ENCODE measurements at places on chromosomes 7 and 10.

GRCh38 chr10:24433705-24434104, 224.8 kb downstream of the KIAA1217 start:
- DNase-seq, result no peak

DNA sequence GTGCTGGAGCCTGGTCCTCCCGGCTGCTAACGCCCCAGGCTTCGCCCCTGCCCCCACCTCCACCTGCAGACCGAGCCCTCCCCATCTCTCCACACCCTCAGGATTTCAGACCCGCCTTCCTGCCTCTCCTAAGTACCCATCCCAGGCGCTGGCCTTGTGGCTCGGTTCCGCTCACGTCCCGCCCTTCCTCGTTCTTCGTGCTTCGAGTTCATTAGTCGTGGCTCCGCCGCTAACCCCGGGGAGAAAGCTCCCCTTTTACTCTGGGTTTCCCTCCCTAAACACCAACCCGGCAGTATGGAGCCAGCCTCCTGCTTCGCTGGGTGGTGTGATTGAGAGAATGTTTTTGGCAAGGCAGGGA, 11.2 kb downstream of the EMX2 start:
- no peak for DNase-seq

DNA sequence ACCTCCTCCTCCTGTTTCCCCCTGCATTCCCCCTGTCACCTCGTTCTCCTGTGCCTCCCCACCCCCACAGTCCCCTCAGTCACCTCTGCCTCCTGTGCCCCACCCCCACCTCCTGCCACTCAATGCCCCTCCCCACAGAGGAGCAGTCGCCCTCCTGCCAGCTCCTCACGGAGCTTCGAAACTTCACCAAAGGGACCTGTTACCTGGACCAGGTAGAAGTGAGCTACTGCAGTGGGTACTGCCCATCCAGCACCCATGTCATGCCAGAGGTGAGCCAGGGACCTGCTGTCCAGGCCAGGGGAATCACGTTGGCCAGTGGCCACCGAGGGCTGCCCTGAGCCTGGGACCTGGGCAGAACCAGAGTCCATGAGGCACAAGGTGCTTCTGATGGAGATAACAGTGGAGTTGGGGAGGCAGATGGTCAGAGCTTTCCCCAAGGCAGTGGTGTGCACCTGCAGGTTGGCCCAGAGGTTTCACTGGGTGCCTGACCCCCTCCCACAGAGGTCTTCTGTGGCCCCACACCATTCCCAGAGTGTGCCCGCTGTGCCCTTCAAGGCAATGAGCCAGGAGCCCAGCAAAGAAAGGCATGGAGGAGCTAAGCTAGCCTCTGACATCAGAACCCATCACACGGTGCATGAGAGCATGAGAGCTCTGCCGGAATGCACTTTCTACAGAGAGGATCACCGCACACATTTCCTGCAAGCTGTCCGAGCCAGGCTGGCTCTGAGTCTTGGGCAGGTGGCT, 7.0 kb upstream of the ZNF862 start:
- DNase-seq, result no peak

DNA sequence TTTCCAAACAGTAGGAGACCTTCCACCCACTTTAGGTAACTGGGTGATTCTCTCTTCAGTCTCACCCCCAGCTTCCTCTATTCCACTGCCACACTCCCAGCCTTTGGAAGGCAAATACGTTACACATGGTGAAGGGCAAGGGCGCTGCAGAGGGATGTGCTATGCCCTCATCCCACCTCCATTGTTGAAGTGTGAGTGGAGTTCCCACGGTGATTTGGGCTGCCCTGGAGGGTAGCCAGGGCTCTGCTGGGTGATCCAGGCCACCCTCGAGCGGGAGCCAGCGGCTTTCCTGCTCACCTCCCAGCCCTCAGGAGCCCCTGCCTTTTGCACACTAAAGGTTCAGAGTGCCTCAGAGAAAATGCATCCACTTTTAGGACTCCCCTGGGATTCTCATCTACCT, 181.1 kb downstream of the ZMYND11 start:
- DNase-seq, result no peak

- no peak for DNase-seq
These were observed 180.6 kb downstream of the CHCHD3 start for GRCh38 chr7:132901241-132901640.

DNA sequence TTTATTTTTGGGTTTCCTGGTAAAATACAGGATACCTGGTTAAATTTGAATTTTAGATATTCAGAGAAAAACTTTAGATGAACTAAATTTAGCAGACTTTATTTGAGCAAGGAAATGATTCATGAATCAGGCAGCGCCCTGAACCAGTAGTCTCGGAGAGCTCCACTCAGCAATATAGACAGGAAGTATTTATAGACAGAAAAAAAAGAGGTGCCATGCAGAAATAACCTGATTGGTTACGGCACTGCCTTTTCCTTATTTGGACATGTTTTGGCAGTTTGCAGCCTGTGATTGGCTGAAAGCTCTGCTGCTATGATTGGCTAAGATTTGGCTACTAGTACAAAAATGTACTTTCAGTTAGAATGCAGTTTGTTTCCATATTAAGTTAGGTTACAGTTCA, 198.3 kb upstream of the DKK1 start:
- DNase-seq, result no peak

DNA sequence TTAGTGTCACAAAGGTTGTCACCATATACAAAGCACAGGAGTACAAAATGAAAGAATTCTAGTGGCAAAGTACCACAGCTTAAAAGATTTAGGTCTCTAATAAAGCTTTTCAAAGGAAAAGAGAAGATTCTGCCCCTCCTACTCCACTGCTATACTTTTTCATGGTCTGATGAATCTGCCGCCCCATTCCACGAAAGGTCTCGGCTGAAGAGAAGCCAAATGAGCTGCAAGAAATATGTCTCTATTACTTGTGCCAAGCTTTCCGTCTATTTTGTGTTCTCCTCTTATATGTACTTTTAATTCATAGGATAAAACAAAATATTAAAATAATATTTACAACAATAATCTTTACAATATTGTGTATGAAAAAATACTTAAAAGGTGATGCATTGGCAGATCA, 222.6 kb downstream of the ANK3 start:
- DNase-seq, result no peak

DNA sequence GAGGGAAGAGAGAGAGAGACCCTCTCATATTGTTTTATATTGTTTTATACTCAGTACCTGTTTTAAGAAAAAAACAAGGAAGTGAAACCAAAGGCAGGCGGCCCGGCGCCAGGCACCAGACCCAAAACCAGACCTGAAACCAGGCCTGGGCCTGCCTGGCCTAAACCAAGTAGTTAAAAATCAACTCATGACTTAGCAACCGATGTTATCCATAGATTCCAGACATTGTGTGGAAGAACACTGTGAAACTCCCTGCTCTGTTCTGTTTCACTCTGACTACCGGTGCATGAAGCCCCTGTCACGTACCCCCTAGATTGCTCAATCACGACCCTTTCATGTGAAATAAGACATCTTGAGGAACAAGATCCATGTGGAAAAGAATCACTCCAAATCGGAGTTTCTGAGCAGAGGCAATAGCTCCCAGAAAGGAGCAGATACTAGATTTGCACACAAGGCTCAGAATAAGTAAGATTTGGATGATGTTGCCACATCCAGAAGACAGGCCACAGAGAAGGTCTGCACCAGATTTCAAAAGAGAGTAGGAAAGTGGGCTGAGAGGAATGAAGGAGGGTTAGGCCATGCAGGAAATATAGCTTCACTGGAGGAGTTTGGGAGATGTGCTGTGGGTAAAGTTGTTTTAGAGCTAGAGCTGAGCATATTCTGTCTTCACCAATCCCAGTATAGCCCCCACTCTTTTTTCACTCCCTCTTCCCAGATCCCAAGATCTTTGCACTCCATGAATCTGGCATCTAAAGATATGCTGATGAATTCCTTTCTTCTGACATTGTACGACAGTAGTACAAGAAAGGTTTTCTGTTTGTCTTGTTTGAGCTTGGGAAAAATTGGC, 8.8 kb upstream of the ZNF248 start:
- DNase-seq, result no peak

GRCh38 chr10:80409121-80409520, 770 bp downstream of the PRXL2A start:
- DNase-seq, result no peak

DNA sequence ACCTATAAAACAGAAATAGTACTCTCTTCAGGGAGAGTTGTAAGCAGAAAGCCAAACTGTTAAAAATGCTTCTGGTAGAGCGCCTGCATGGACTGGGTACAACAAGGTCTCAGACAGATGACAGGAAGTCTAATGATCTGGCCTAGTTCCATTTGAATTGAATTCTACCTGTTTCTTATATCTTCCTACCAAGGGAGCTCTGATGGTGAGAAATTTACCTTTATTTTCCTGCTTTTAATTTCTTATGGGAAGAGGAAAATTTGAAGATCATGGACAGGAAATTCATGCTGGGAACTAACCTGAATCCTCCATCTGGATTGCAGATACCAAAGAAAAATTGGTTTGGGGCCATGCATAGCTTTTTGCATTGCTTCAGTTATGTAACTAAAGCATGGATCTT, 63.3 kb downstream of the BMPER start:
- no peak for DNase-seq

DNA sequence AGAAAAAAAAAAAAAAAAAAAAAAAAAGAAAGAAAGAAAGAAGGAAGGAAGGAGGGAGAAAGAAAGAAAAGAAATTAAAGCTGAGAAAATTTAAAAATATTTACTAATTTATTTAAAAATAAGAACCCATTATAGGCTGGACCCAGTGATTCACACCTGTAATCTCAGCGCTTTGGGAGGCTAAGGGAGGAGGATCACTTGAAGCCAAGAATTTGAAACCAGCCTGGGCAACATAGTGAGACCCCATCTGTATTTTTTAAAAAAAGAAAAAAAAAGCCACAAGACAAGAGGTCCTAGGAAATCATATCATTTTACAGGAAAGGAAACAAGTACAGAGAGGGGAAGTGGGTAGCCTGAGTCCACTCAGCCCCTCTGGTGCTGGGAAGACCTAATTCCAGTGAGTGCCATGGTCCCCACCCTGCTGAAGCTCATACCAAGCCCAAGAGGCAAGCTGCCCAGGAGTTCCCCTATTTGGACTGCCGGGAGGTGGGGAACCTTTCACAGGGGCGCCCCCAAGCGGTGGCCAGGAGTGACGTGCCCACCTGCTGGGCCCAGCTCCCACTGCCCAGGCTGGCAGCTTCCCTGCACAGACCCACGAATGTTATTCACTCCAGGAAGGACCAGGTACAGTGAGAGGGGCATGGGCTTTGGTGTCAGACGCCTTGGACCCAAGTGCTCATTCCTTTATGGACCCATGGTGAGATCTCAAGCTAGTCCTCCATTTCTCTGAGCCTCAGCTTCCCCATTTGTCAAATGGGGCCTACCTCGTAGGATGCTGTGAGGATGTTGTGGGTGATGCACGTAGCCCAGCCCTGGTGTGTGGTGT, 133.6 kb downstream of the ZMIZ1 start:
- no peak for DNase-seq

DNA sequence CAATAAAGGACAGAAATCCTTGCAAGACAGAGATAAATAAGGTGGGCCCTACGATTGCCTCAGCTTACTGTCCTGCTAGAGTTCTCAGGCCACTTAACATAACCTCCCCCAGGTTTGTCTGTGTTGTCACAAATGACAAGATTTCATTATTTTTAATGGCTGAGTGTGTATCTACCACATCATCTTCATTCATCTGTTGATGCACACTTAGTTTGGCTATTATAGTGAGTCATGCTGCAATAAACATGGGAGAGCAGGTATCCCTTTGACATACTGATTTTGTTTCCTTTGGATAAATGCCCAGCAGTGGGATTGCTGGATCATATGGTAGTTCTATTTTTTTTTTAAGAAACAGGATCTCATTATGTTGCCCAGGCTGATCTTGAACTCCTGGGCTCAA, 60.6 kb downstream of the PRTFDC1 start:
- DNase-seq, result no peak
